Activated CD4-positive, alpha-beta T cell treated with anti-CD3 and anti-CD28 coated beads, Interleukin-2, amount 50 U/mL, for 24 hours (primary cell): ENCODE measurements at places on chromosomes 1 and 21.

DNA sequence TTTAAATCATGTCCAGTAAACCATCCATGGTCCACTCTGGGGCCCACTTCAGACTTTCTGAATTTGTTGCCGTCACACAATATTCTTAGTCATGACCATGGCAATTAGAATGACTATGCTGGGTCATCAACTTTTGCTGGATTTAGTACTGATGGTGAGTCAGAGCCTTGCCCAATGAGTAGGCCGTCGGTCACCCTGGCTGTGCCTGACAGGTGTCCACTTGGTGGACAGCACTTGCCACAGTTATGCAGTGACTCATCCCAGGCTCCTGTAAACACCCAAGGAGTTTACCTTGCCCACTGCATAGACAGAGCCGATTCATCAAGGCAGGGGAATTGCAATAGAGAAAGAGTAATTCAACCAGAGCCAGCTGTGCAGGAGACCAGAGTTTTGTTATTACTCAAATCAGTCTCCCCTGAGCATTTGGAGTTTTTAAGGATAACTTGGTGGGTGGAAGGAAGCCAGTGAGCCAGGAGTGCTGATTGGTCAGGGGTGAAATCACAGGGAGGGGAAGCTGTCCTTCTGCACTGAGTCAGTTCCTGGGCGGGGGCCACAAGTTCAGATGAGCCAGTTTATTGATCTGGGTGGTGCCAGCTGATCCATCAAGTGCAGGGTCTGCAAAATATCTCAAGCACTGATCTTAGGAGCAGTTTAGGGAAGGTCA is 333.8 kb downstream of the PTPRU start:
- no peak for DNase-seq

DNA sequence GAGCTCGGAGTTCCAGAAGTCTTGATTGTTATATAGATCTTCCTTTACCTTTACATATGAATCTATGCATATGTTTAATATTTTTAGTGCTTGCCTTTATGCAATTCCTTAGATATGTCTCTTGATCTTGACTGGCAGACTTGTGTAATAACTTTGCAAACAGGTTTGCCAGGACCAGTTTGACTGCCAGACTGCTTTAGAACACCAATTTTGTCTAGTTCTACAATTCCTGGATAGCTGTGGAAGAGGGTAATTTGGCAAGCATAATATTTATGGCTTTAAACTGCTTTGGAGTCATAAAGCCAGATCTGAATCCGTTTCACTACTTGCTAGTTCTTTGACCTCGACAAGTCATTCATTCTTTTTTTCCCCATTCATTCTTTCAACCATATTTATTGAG is 250.0 kb downstream of the FAF1 start:
- DNase-seq = no peak

GRCh38 chr1:211336161-211336560 is 9.5 kb downstream of the TRAF5 start:
- DNase-seq = no peak

- DNase-seq = no peak
Observed at GRCh38 chr1:96550061-96550460, 171.5 kb upstream of the PTBP2 start.

DNA sequence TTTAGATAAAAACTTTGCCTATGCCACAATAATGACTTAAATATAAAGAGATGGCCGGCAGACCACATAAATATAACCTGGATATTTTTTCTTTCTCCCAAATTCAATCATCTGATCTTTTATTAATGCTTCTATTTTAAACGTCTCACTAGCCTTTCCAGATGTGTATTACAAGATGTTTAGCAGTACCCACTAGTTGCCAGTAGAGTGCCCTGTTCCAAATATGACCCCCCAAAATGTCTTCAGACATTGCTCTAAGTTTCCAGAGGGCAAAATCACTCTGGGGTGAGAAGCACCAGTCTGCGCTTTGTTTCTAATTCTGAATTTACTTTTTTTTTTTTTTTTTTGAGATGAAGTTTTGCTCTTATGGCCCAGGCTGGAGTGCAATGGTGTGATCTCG is 268.1 kb downstream of the GRIK1 start:
- no peak for DNase-seq

DNA sequence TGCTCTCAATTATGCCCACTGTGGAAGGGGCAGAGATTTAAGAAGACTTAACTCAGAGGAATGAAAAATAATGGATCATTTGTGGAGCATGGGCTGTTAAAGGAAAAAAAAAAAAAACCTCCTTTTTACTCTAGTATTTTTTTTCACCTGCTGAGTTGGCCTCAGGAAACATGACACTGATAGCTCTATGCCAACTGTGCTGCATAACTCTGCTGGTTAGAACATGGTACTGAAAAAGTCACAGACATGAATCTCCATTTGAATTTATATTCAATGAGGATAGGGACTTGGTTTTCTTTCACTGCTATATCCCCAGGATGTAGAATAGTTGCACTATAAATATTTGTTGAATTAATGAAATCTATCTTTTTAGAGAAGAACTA is 86.1 kb upstream of the KIAA0040 start:
- DNase-seq = no peak

DNA sequence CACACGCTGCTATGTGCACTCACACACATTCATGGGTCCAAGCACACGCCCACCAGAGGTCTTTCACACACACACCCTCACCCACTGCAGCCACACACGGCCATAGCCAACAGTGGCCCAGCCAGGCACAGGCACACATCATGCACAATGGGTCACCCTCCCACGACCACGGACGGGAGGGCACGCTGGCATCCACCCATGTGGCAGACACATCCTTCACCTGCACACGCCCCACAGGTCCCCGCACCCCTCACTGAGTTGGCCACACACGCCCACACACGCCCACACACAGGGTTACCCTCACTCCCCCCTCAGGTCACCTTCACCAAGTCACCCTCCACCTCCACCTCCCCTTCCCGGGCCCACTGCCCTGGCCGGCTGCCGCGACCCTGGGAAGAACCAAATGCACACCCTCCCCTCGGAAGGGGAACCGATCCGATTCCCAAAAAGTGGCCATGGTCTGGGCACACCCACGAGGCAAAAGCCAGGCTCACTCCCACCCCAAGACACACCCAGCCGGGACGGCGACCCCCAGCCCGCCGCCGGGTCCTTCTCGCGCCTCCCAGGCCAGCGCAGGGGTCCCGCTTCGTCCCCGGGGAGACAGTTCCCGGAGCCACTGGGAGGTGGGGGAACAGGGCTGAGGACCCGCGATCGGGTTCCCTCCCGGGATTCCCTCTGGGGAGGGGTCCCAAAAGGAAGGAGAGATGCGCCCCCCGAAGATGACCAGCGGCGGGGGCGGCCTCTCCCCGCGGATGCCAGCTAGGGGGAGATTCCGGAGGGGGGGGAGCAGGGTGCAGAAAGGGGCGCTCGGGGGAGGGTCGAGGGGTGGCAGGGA is 860 bp downstream of the SDC3 start:
- DNase-seq = no peak

GRCh38 chr1:1536019-1536937 is 4.1 kb downstream of the TMEM240 start:
- DNase-seq = no peak

DNA sequence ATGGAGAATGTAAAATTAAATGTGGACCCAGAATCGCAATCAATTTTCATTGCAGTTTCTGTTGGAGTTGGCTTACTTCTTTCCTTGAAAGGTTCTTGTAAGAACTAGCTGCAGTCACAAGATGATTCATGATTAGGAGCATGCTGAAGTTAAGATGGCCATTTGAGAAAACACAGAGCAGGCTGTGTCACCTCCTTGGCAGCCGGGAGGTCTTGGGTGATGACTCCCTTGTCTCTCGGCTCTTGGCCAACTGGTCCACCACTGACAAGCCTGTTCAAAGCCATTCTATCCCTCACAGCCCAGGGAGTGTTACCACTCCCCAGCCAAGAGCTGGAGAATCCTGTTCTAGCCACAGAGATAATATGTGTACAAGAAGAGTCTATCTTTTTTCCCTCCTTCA is 40.6 kb downstream of the OPTC start:
- DNase-seq = no peak

GRCh38 chr1:214718724-214719123 is 115.7 kb downstream of the CENPF start:
- DNase-seq = no peak

DNA sequence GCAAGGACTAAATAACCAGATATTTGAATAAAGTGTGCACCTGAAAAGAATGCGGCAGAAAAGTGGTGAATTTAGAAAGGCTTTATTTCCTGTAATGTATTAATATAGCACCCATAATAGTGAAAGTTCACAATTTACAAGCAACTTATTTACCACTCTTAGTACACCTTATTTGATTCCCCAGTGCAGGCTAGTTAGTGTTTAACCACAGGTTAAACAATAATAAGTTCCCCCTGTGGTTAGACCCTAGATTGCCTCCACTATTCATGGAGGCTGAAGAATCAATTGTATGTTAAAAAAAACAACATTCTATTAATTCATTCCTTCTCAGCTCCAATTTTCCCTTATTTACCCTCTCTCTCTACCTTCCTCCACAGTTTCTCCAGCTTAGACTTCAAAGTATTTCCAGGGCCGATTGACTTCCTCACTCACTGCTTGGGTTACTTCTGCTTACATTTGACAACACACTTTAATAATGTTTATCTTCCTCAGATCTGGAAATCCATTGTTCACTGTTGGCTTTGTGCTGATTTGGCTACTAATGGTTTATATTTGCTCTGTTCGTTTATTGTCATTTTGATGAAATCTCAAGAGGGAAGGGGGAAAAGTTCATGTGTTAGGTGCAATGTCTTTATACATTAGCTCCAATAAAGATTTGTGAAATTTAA is 796.3 kb downstream of the BRINP3 start:
- no peak for DNase-seq
